ENCODE measurements at places on chromosomes 13 and 19. TPM values are rescaled to one million over a fixed set of nuclear protein-coding genes. Genes with fewer than 3 reads are reported as not detected.

Gene NLRP5
- total RNA-seq: not detected

- no peak for ATAC-seq
These were observed 62.2 kb downstream of the KCNRG start for GRCh38 chr13:50077431-50077830.

DNA sequence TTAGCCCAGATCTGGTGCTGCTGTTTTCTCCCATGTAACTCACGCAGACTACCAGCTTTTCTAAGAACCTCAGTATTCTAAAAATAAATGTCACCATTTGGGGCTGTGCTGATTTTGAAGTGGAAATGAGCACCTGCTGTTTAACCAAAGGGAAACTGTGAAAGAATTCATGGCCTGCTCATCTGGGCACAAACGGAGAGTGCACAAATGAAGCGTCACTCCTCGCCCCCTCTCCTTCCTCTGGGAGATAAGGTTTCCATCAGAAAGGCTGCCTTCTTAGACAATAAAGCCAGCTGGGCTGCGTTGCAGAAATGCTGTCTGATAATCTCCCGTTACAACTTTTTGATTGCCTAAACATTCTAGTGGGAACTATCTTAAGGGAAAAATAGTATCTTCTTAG lies 73.7 kb upstream of the SLC15A1 start:
- ATAC-seq: no peak

GRCh38 chr13:78024996-78025395 lies 106.4 kb upstream of the EDNRB start:
- no peak for ATAC-seq

GRCh38 chr19:49844138-49845095 lies 6.5 kb upstream of the PTOV1 start:
- ATAC-seq: no peak

GRCh38 chr19:29012457-29012856 lies 200.5 kb downstream of the UQCRFS1 start:
- no peak for ATAC-seq

Gene NBEA
- total RNA-seq: 1.2 TPM

DNA sequence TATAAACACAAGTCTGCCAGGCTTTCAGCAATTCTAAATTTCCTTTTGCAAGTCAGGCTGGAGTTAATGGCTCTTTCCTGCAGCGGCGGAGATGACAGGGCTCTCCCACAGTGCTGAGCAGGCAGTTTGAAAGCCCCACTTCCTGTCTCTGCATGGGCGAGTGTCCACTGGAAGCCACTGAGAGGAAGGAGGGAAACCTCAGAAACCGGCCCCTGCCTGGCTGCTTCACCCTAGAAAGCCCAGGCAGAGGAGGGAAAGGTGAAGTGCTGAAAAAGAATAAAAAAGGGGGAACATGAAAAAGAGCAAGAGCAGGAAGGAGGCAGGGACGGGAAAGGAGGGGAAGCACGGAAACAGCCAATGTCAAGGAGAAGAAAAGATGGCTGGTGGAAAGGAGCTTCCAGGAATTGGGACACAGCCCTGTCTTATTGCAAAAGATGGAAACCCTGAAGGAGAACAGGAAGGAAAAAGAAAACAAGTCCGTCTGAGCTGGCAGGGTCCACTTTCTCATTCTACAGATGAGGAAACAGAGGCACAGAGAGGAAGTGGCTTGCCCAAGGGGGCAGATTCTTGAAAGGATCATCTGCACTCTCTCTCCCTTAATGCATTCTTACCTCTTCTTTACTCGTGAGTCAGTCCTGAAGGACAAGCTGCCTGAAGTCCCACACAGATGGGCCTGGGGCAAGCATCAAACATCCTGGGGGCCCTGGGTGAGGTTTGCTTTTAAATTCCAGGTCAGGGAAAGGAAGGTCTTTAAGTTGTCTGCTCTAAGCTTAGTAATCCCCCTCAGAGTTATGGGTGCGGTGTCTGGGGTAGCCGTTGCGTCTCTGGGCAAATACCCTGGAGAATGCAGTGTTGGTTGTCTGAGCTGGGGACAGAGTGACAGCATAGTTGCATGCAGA lies 38.8 kb upstream of the ALOX5AP start:
- ATAC-seq: no peak

- no peak for ATAC-seq
These were observed 32.0 kb downstream of the DHX34 start for GRCh38 chr19:47381121-47381520.

DNA sequence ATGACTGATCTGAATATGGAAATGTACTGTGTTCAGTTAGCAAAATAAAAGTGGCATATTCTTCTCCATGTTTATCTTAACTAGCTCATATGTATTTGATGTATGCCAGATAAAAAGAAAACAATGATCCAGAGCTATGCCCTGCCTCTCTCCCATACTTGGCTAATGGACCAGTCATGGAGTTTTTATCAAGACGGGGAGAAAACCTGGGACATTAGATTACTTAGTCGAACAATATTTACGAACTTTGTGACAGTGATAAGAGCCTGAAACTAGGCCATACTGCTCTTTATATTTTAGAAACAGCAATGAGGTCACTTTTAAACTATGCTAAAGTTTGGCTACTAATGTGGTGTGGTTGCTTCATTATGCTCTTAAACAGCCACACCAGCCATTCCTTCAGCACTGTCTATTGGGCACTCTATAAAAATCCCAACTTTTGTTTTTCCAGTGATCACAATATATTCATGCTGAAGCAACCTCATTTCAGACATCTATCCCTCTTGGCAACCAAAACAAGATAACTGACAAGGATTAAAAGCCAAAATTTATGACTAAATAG lies 265.0 kb downstream of the FGF14 start:
- no peak for ATAC-seq

DNA sequence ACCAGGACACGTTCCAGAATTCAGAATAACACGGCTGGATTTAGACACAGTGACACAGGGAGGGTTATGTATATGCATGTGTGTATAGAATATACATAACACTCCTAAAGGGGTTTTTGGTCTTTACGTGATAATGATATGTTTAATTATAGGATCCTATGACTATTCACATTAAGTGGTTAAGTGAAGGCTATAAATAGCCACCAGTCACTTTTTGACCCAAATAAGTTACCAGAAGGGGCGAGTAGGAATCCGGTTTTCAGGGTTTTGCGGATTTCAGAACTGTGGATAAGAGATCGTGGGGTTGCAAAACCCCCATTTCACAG lies 6.9 kb downstream of the ANGPTL6 start:
- ATAC-seq: no peak

GRCh38 chr13:50735071-50735470 lies 108.4 kb downstream of the DLEU7 start:
- no peak for ATAC-seq

- ATAC-seq: no peak
These were observed 3.7 kb upstream of the RAP2A start for GRCh38 chr13:97430296-97430695.

Gene SERPINE3
- not detected for total RNA-seq

DNA sequence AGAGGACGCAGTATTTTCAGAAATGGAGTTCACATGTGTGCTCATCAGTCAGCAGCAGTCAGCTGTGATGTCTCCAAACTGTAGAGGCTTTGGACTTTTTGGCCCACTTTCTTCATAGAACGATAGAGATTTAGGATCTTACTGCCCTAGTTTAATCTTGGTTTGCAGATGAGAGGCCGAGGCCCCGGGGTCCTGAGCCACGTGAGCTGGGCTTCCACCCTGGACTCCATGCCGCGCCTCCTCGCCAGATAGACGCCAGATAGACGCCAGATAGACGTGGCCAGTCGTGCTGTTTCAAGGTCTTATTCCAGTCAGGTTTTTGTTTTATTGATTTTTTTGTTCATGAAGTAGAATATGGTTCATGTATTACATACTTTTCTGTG lies 11.7 kb upstream of the MCF2L start:
- no peak for ATAC-seq

- no peak for ATAC-seq
These were observed 8.2 kb upstream of the SIAH3 start for GRCh38 chr13:45859705-45860104.
